ENCODE measurements at places on chromosomes 12 and 14.

GRCh38 chr12:97758194-97758501 is 295.5 kb downstream of the RMST start:
- DNase-seq, result no peak

DNA sequence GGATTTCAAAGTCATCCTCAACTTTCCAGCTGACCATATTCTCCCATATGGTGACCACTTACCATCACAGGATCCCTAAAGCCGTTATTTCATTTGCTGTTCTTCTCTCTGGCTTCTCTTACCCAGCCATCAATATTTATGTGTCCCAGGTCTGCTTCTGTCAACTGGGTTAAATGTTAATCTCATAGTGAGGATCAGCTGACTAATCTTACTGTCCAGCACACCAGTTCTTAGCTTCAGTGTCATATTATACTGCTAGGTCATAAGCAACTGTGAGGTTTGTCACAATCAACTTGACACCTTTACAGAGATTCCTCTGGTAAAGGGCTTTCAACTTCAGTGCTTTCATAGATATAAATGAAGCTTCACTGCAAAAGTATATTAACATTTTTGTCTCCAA is 294.4 kb downstream of the DIO2 start:
- DNase-seq, result no peak

- no peak for DNase-seq
Measured at GRCh38 chr12:66667906-66668305, 11.0 kb downstream of the GRIP1 start.

DNA sequence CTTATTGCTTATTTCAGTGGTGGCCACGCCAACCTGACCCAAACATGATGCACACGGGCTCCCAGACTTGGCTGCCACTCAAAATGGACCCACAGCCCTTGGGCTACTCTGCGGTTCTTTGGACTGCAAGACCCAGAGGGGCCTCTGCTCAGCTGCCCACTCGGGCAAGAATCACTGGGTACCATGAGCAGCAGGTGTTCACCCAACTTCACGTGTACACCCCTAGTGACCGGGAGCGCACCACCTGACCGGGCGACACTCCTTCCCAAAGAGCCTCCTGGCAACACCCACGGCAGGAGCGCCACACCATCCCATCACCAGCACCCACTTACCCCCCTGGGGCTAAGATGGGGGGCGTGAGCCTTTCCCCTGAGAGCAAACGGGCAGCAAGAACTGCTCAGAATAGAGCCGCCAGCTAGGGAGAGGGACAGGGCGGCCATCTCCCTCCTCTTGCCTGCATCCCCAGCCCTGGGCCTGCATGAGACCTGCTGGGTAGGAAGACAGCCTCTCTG is 32.0 kb downstream of the CCNK start:
- no peak for DNase-seq

GRCh38 chr12:119325813-119326212 is 8.7 kb upstream of the CCDC60 start:
- DNase-seq, result no peak

Data from fibroblast of mammary gland (primary cell).